ENCODE measurements at places on chromosomes 16 and 17.

DNA sequence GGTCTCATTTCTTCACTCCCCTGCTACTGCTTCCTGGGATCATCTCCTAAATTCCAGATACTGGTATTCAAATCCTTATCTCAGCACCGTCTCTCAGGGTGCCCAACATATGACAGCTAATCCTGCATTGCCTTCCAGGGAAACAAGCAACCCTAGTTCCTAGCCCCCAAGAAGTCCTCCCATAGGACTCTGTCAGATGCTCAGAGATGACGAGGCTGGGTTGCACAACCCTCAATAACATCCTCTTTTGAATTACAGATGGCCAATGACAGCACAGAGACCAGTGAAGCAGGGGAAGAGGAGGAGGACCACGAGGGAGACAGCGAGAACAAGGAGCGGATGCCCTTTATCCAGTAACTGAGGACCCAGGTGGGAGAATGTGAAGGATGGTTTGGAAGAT is 45.0 kb upstream of the CLEC3A start:
- no peak for DNase-seq

- no peak for DNase-seq
These were observed 15.7 kb downstream of the BCAR1 start for GRCh38 chr16:75235721-75236193.

DNA sequence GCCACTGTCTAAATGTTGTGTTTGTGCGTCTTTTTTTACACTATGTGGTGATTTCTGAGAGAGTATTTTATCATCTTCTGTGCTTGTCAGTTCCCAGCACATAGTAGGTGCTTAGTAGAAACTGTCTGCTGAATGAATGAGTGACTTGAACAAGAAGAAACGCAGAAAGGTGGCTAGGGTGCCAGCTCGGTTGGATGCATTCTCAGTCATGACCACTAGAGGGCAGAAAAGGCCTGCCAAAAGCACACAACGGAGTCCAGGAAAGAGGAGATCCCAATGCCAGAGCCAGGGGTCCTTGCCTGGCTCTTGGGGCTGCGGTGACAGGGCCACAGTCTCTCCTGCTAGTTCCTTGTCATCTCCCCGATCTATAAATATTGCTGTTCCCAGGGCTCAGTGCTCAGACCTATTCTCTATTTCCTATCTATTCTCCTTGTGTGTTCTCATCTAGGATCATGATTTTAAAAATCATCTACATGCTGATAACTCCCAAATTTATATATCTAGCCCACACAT is 57.3 kb upstream of the CCL1 start:
- DNase-seq: peak; percentile 74

DNA sequence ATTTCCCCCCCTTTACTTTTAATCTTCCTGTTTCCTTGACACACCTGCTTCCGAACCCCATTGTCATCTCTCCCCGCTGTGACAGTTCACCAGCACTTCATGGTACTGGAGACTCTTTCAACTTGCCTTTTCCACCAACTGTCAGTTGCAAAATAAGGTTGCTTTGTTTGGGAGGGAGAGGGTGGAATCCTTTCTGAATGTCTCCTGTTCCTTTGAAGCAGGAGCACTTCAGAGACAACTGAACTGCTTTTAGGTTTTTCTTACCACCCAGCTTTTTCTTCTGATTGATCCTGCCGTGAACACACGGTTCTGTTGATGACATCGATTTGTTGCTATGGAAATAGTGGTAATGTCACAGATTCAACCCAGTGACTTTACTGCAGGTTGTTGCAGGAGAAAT is 42.0 kb downstream of the RPA1 start:
- no peak for DNase-seq

- no peak for DNase-seq
These were observed 210.3 kb downstream of the NTN1 start for GRCh38 chr17:9231449-9232154.

DNA sequence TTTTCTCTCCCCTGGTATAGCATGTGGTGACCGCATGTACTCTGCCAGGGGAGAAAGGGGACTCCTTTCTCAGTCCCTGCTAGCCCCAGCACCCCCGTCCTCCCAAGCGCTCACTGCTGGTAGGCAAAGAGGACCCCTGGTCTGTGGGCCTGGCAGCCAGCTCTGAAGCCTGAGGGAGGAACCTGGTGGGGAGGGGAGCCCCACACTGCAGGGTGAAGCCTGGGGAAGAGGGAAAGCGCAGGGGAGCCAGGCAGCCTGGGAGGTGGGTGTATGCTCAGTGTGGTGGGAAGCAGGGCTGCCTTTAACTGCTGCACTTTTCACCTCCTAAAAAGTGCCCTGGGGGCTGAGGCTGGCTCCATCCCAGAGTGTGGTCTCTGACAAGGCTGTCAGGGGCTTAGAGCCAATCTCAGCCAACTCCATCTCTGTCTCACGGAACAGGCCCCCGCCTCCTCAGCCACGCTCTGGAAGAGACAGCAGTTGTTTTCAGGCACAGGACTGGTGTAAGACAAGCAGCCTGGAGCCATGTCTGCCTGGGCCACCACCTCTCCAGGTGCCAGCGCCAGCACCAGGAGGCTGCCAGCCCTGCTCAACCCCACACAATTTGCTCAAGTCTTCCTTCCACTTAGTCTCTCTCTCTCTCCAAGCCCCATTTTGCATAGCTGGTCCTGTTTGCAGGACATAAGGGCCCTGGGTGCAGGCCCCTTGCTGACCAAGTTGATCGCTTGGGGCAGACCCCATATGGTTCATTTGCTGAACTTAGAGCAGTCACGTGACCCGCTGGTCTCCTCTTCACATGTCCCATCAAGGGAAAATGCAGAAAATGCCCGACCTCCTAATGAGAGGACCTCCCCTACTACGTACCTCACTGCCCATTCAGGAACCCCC is 14.7 kb upstream of the TBX2 start:
- no peak for DNase-seq
